ENCODE measurements at places on chromosomes 11 and 22.

DNA sequence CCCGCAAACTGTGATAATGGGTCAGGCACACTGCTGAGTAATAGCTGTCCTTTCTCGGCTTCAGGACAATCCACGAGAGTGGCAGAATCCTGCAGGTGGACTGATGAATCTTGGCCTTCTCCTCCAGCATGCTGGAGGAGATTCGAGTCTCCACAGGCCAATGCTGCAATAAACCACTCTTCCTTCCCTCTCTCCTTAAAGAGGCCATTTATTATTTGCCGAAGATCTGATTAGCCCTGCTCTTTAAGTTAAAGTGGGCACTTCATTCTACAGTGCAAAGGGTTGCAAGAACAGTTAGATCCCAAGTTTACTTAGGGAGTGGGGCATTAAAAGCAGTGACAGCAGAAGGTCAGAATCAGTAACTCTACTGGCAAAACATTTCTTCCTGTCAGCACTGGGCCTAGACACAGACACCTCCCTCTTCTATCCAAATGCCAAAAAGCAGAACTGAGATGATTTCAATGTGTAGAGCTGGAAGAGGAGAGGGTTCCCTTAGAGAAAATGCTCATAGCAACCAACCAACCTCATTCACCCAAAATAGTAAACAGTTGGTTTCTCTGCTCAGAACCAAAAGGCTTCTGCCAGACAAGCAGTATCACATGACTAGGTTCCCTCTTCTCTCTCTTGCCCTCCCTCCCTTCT is 121.7 kb downstream of the SGSM3 start:
- no peak for DNase-seq

DNA sequence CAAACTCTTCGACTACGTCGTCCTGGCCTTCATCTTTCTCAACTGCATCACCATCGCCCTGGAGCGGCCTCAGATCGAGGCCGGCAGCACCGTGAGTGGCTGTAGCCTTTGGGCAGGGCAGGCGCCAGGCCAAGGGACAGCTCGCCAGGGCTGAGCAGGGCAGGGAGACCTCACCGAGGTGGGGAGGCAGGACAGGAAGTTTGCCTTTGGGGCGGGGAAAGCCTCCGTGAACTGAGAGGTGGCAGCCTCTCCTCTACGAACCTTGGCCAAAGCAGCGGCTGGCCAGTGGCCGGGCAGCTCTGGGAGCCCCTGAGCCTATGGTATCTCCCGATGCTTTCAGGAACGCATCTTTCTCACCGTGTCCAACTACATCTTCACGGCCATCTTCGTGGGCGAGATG is 93.2 kb downstream of the CACNA1I start:
- DNase-seq, result no peak

DNA sequence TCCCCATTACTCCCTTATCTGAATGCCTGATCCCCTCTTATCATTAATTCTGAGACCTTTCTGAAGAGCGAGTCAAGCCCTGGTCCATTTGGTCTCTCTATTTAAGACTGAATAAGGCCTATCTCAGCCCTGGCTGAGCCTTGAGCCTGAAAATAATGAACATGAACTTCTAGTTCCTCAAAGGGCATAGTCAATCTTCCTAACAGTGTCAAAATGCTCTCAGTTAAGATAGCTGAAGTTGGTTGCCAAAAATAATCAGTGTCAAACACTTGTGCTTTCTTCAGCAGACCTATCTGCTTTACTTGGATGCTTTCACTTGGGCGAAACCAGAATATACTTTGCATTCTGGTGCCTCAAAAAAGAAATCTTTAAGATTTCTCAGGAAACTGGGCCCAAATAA is 42.6 kb upstream of the PPP2R1B start:
- no peak for DNase-seq

DNA sequence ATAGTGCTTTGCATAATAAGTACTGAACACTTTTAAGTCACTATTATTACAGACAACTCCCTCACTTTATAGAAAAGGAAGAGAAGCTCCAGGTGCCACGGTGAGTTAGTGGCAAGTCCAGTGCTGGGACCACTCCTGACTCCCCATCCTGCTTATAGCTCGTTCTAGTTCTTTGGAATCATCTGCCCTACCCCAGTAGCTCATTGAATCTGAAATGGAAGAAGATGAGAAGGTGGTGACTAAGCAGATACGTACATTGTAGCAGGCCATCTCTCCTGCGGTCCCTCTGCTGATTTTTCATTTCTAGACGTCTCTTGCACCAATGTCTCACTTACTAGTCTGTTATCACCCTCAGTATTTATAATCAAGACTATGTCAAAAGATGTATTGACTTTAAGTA is 21.6 kb downstream of the MMP20 start:
- DNase-seq, result no peak

GRCh38 chr11:126391286-126391954 is 35.9 kb downstream of the ST3GAL4 start:
- no peak for DNase-seq

- DNase-seq, result no peak
Observed at GRCh38 chr11:107683807-107684206, 28.0 kb downstream of the SLN start.

- no peak for DNase-seq
Observed at GRCh38 chr22:24954856-24955255, 2.3 kb downstream of the KIAA1671 start.

DNA sequence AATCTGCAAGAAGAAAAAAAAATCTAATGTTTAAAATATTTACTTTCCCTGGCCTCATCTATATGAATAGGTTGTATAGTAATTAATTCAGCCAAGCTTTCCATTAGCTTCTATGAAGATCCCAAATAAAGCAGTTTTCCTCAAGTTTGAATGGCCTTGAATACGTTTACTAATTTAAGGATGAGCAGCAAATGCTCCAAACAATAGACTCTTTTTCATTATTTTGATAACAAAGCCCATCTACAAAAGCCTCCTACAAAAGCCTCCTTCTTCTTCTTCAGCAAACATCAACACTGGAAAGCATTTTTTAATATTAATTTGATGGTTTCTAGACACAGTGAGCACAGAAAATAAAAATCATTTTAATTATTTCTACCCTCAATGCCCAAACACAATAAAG is 1130.3 kb upstream of the CNTN5 start:
- no peak for DNase-seq

DNA sequence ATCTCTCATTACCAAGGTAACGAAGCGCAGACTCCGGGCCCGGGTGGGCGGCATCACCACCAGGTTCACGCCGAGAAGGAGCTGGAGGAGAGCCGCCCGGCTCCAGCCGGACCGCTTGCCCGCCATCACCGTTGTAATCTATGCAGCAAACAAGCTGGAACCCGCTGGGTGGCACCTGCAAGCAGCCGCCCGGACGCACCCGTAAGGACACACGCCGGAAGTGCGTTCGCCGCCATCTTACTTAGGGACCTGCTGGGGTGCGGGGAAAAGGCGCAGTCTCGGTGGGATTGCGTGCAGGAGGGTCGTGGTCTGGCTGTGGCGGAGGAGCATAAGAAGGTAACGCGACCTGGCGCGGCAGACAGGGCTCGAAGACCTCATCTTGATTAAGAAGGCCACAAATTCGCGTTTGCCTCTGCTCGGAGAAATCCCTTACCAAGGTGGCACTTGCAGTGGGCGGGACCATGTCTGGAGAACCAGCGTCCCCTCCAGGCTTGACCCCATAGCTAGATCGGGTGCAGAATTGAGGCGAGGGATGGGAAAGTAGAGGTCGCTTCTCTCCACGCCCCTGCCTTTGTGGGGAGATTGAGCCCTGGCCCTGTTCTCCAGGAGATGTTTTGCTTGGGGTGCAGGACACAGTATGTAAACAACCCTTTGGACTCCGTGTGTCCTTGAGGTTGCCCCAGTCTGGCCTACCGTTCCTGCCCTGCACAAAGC is at the start of gene ACP2:
Gene ACP2 (minus strand): TSS at position 151 of the 714 bp plus-strand sequence. CDS start 25 bp downstream, at position 126.
- peak; percentile 98 for DNase-seq

GRCh38 chr11:3181725-3182461 is 16.8 kb upstream of the OSBPL5 start:
- no peak for DNase-seq

DNA sequence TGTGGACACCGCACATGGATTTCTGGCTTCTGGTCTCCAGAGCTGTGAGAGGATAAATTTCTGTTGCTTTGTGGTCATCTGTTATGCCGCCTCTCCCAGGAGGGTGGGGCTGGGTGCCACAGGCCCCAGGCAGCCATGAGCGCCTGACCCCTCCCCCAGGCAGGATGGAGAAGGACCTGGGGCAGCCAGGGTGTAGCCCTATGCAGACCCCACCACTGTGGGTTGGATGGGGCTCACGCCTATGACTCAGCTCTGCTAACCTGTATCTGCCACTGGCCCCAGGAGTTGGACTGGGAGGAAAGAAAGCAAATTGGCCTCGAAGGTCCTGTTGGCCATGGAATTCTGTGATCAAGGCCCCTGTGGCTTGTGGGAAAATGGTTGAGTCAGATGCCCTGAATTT is 1351.1 kb downstream of the BRD1 start:
- no peak for DNase-seq

GRCh38 chr22:32016081-32016480 is 27.0 kb upstream of the SLC5A1 start:
- DNase-seq, result no peak

- DNase-seq, result no peak
Observed at GRCh38 chr11:2331404-2331803, 29.6 kb downstream of the TSPAN32 start.

GRCh38 chr11:134124660-134125451 is 56.0 kb downstream of the JAM3 start:
- DNase-seq, result peak; percentile 78

DNA sequence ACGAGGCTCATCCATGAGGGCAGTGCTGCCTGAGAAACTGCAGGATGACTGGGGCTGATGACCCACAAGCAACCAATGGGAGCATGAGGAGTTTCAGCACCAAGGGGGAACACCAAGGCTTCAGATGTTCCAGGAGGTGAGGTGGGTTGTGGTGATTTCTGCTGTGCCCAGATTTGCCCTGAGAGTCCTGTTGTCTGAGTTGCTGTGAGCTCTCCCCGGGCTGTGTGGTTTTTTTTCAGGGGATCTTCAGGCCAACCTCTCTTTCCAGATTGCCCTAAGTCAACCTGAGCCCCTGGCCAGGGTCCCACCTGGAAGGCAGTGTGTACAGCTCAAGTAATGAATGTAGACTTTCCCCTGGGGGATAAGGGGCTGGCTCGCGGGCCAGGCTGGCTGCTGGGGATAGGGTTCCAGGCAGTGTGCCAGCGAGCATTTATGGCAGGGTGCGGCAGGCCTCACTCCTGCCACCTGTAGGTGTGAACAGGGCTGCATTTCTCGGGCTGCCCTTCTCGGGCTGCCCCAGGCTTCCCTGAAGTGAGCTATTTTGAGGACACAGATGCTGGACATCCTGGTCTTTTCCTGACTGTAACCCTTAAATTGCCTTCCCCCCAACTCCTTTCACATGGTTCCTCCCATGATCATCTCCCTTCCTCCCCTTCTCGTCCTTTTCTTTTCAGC is 9.8 kb downstream of the SLC22A6 start:
- peak; percentile 44 for DNase-seq

DNA sequence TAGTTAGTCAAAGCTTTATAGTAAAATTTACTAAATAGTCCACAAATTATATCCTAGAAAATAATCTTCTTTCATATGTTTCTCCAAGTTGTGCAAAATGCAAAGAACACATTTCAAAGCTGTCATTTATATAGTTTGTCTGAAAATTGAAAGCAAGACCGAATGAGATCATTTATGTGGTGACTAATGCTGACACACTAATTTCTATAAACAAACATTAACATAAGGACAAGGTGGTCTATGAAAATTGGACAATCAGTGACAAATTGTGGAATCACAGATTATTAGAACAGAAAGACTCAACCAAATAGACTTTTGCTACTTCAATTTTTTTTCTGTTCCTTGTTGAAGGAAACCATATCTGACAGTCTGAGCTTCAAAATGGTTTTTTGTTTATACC is 1056.1 kb downstream of the LRRC4C start:
- DNase-seq, result no peak

- DNase-seq, result no peak
Observed at GRCh38 chr22:17726928-17727897, 47.1 kb downstream of the BID start.

- DNase-seq, result no peak
Observed at GRCh38 chr22:40347300-40347699, 1.0 kb downstream of the ADSL start.

GRCh38 chr11:58796333-58796732 is 48.2 kb downstream of the GLYATL2 start:
- no peak for DNase-seq

DNA sequence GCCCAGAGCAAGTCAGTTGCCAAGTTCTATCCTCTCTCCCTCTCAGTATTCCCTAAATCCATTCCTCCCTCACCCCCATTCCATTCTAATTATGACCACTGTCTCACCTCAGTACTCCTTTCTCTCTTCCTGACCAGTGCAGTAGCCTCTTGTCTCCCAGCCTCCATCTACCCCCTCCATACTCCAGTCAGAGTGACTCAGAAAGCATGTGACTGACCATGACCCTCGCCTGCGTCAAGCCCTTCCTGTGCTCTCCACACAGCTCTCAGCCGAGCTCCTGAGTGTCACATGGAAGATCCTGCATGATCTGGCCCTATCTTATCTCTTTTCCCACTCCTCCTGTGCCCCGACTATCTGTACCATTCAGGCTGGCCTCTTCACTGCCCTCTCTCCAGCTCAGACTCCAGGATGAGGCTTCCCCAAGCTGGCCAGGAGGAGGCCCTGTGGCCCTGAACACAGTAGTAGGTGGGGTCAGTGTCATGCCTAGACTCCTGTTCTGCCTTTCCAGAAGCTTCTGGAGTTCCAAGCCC is 42.6 kb downstream of the NEU3 start:
- no peak for DNase-seq

DNA sequence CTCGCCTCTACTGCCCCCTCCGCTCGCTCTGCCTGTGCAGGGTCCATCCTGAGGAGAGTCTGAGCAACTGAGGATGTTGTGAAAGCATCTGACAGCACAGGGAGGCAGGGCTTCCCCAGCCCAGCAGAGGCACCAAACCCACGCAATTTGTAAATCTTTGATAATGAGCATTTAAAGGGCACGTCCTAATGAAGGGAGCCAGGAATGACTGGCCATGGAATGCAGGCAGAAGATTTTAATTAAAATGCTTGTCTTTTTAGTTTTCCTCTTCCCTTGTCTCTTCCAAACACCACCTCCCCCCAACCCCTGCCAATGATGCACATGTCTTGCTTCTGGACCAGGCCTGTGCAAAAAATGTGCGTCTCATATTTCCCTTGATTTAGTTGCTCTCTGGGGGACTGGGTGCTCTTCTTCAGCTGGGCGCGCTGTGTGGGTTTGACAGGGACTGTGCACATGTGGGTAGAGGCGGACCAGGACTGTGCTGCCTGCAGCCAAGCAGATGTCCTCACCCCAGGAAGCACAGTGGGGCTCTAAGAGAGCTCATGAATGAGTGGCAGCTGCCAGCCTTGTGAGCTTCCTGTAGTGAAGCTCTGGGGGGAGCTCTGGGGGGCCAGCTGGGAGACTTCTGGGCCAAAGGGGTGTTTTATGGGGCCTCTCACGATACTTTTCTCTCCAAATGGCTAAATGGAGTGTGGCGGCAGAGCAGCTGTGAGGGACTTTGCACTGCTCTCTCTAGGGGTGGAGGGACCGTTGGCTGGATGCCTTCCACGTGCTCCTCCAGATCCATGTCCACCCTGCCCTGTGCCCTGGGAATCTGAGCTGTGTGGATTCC is 273.5 kb downstream of the ST3GAL4 start:
- DNase-seq, result no peak

GRCh38 chr11:11843211-11843621 is 1.4 kb downstream of the USP47 start:
- DNase-seq, result peak; percentile 32

- peak; percentile 20 for DNase-seq
Observed at GRCh38 chr11:10205928-10206327, 88.1 kb downstream of the SBF2 start.

All from right kidney (tissue), 9 donors.